Stimulated activated CD8-positive, alpha-beta memory T cell treated with anti-CD3 and anti-CD28 coated beads, Interleukin-15, amount 100 ng/mL, for 48 hours (primary cell): ENCODE measurements at places on chromosomes 13 and 19.

GRCh38 chr19:772730-773436, 22.0 kb downstream of the MISP start:
- DNase-seq = no peak

GRCh38 chr13:35387682-35388250, 88.7 kb downstream of the MAB21L1 start:
- no peak for DNase-seq

GRCh38 chr13:49481788-49482187, 14.0 kb upstream of the PHF11 start:
- no peak for DNase-seq

GRCh38 chr13:95444006-95444730, 108.4 kb upstream of the CLDN10 start:
- DNase-seq = no peak

GRCh38 chr19:33110137-33110910, 21.6 kb upstream of the WDR88 start:
- DNase-seq = no peak

- DNase-seq = no peak
Measured at GRCh38 chr13:104309431-104309830, 1243.2 kb upstream of the SLC10A2 start.

- no peak for DNase-seq
Measured at GRCh38 chr13:95226476-95226875, 74.8 kb downstream of the ABCC4 start.

GRCh38 chr13:30748717-30749116, 13.4 kb downstream of the ALOX5AP start:
- DNase-seq = no peak

GRCh38 chr13:80598189-80598588, 257.3 kb upstream of the SPRY2 start:
- DNase-seq = no peak

- DNase-seq = no peak
Measured at GRCh38 chr13:113804017-113804702, 45.1 kb downstream of the TMEM255B start.

DNA sequence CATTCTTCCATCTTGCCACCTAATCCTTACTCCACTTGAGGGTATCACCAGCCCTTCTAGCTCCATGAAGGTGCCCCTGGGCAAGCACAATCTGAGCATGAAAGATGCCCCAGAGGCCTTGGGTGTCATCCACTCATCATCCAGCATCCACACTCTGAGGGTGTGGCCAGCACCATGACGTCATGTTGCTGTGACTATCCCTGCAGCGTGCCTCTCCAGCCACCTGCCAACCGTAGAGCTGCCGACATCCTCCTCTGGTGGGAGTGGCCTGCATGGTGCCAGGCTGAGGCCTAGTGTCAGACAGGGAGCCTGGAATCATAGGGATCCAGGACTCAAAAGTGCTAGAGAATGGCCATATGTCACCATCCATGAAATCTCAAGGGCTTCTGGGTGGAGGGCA, 3.1 kb upstream of the KLK3 start:
- DNase-seq = no peak
